HCT116 (cell line): ENCODE measurements at places on chromosomes 16 and 17.

DNA sequence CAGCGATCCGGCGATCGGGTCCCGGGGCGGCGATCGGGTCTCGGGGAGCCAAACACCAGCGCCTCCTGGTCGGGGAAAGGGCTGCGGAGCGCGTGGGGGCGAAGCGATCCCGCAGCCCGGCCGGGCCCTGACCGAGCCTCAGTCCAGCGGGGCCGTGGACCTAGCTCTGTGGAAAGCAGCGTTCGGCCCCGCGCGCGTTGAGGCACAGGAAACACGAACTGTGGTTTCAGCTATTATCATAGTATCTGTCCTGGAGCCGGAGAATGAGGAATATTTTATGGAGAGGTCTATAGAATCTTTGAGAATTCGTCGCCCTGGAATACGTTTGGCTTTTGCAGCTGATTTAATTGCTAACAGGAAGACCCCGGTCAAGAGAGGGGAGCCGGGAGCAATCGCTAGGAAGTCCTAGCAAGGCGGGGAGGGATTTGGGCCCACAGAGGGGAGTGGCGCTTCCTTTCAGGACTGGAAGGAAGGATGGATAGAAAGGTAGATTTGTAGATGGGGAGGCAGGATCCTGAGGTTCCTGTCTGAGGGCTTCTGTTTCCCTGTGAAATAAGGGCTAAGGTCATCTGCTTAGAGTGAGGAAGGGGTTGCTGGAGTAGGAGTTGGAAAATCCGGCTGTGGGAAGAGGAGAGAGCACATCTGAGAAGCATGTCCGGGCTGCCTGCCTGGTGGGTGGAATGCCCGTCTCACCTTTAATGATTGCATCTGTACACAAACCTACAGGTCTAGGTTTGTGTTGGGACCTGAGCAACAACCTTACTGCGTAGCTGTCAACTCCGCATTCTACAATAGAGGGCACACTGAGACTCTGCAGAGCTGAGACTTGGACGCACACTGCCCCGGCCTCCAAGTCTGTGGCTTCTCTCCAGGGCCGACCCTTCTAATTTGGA is 770 bp downstream of the CCNF start:
- DNase-seq: no peak

GRCh38 chr17:50422738-50423137 is 3.3 kb upstream of the ACSF2 start:
- no peak for DNase-seq

DNA sequence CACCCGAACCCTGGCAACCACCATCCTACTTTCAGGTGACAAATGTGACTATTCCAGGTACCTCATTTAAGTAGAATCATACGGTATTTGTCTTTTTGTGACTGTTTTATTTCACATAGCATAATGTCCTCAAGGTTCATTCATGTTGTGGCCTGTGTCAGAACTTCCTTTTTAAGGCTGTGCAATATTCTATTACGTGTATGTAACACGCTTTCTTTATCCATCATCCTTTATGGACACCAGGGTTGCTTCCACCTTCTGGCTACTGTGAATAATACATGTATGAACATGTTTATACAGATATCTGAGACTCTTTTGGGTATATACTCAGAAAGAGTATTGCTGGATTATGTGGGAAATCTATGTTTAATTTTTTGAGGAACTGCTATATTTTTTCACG is 28.7 kb upstream of the RSL1D1 start:
- DNase-seq: no peak

DNA sequence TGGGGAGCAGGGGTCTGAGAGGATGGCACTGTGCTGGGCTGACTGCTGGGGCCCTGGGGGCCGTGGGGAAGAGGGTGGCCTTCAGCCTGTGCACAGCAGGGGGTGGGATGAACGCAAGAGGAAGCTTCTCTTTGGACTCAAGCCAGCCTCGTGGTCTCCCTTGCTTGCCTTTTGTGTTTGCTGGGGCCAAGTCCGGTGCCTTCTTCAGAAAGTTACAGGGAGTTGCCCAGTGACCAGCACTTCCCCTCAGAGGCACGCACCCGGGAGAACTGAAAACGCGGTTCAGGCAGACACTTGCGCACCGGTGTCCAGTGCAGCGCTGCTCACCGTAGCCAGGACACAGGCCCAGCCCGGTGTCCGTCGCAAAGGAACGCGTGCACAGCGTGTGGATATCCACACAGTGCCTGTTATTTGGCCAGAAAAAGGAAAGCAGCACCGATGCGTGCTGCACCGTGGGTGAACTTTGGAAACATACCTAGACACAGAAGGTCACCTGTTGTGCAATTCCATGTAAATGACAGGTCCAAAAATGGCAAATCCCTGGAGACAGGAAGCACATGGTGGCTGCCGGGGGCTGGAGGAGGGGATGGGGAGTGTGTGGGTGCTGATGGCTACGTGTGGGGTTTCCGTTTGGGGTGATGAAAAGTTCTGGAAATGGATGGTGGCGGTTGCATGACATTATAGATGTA is 29.4 kb upstream of the NUDT16L1 start:
- no peak for DNase-seq

DNA sequence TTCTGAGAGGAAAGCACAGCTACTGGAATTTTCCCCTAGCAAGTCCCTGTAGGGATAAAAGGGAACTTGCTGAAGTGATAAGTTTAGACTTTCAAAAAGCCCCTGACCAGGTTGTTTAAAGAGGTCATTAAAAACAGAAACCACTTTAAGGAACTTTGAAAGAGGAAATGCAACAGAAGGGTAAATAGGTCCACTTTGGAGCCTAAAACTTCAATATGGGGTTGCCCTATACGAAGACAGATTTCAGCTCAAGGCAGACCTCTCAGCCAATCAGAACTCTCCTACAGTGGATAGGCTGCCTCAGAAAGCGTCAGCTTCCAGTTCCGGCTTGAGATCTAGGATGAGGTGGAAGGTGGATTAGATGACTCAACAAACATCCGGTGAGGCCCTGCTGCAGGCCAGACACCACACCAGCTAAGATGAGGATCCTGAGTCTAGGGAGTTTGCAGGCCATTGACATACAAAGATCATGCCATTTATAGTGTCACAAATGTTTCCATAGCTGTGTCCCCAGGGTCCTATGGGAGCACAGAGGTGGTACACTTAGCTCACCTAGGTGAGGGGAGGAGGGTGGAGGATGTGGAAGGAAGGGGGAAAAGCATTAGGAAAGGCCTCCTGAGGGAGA is 7.9 kb upstream of the MFSD6L start:
- DNase-seq: no peak

GRCh38 chr17:3571043-3571900 is 13.7 kb upstream of the TRPV3 start:
- no peak for DNase-seq

- no peak for DNase-seq
These were observed 438 bp upstream of the KCNJ12 start for GRCh38 chr17:21375757-21376080.

GRCh38 chr16:912684-913613 is 57.8 kb downstream of the LMF1 start:
- DNase-seq: no peak

DNA sequence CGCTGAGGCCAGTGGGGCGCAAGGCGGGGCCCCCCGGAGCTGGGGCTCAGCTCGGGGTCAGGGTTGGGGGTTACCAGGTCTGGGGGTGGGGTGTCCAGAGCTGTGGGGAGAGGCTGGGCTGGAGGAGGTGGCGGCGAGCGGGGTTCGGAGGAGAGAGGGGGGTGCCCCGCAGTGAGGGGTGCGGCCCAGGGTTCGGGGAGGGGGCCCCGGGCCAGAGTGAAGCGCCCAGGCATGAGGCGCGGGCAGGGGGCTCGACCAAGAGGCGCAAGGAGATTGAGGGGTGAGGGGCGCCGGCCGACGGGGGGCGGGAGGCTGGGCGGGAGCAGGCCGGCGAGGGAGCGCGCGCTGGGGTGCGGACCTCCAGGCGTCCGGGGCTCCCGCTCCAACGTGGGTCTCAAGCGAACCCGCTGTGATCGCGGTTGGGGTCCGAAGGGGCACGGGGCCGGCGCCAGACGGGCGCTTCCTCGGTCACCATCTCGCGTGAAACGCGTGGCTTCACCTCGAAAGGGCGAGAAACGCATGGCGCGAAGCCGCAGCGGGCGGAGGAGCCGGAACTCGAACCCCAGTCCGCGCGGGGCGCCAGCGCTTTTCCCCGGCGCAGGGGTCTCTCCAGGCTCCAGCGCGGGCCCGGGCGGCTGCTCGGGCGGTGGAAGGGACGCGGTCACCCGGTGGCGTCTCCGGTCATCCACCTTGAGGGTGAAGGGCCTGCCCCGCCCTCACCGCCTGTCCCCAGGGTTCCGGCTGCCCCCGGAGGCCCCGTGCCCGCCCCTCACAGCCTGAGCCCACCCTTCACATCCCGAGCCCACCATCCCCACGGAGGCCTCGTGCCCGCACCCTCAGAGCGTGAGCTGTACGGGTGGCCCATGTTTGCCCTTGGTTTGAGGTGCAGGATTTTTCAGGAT is 846 bp downstream of the CPNE7 start:
- no peak for DNase-seq

GRCh38 chr17:78323826-78324390 is 36.0 kb downstream of the SOCS3 start:
- no peak for DNase-seq

DNA sequence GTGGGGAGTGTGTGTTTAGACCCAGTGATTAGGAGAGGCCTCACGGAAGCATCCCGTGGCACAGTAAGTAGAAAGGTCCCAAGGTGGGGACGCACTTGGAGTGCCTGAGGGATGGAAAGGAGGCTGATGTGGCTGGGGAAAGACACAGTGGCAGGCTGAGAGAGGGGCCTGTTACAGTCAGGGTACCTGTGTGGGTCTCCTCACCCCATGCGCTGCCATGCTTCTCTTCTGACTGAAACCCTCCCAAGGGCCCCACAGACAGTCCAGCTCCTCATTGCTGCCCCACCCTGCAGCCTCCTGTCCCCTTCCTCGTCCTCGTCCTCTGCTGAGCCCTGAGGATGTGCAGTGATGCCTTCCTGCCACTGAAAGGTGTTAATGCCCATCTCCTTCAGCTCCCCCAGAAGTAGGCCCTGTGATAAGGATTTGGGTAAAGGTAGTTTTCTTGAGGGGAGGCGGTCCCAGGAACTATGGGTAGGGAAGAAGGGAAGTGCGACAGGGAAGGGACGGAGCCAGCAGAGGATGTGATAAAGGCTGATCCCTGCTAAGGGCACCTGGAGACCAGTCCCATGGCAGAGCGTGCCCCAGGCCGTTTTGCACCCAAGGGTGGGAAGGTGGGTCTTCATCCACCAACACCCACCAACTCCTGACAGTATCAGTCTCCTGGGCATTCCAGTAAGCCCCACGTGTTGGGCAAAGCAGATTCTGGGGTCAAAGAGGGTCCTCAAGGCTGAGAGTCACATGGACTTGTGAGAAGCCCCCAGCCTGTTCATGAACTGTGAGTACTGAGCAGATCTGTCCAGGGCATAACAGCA is 237.2 kb downstream of the GSG1L start:
- DNase-seq: no peak

DNA sequence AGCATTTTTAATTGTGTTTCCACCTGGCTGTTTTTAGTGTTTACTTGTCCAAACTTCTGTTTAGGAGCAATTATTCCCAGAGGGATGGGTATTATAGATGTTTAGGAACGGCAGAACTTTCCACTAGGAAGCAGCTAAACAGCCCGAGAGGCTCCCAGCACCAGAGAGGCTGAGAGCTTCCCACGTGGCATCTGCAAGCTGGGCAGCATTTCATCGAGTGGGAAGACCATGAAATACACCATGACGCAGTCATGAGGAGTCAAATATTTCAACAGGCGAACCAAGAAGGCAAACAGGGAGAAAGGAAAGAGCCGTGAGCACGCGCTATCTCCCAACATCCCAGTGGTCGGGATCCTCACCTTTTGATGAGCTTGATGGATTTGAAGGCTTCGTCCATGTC is 24.1 kb downstream of the TMEM204 start:
- no peak for DNase-seq

- DNase-seq: no peak
These were observed 84.4 kb upstream of the CHMP6 start for GRCh38 chr17:80907281-80907680.

DNA sequence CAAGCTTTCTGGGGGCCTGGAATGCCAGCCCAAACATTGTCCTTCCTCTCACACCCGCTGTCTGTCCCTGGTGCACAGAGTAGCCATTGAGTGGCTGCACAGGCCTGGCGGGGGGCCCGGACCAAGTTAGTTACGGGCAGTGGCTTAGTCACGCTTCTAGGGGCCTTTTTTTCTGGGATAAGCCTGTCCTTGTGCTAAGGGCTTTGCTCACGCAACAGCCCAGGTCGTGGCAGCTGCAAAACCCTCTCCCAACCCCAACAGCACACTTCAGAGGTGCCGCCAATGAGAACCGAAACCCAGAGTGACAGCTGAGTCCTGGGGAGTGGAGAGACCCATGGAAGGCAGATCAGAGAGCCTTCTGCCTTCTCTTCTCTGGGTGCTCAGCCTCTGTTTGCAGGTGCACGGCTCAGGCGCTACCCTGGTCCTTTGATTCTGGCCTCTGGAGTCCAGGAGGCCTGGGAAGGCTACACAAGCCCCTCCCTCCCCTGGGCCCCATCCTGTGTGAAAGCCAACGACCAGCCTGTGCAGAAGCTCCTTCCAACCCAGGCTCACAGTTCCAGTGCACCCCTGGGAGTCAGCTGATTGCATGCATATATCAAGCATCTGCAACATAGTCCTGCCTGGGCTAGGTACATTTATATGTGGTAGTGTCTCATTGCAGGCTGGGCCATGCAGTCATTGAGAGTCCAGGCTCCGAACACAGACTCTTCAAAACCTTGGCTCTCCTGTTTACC is 9.1 kb downstream of the WSCD1 start:
- no peak for DNase-seq

- DNase-seq: no peak
These were observed 19.6 kb downstream of the NME2 start for GRCh38 chr17:51185763-51186332.

DNA sequence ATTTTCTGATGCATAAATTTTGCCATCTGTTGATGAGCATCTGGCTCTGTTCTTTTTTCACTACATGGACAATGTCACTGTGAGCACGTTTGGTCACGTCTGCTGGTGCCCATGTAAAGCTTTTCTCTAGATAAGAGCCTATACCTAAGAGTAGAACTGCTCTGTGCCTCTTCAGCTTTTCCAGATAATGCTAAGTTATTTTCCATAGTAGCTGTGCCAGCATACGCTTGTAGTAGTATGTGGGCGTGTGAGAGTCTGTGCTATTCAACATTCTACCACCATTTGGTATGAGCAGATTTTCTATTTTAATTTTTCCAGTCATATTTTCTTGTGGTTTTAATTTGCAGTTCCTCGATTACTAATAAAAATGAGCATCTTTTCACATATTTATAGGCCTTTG is 33.2 kb downstream of the VPS35L start:
- DNase-seq: no peak

GRCh38 chr17:77571155-77571981 is 387.1 kb upstream of the TNRC6C start:
- no peak for DNase-seq

GRCh38 chr16:52247737-52248136 is 299.2 kb downstream of the TOX3 start:
- no peak for DNase-seq

- no peak for DNase-seq
These were observed 109.8 kb downstream of the SLC39A11 start for GRCh38 chr17:72982680-72983079.
